Dermis blood vessel endothelial cell (primary cell): ENCODE measurements at places on chromosomes 6 and 20. TPM values are rescaled to one million over a fixed set of nuclear protein-coding genes. Genes with fewer than 3 reads are reported as not detected.

PKIB gene
- 0.19 TPM in 1 of 2 replicates, not detected in the other for total RNA-seq

HFE gene
- total RNA-seq: 2.2 and 6.2 TPM in 2 replicates

HUS1B gene
- total RNA-seq: 0.98 and 1.5 TPM in 2 replicates

VWA7 gene
- total RNA-seq: 0.05 and 0.34 TPM in 2 replicates

RIMS4 gene
- total RNA-seq: not detected in 2 replicates

ADGRF1 gene
- under 0.01 TPM in 1 of 2 replicates, not detected in the other for total RNA-seq

NUS1 gene
- 12.4 and 22.2 TPM in 2 replicates for total RNA-seq

PRR18 gene
- total RNA-seq: not detected in 2 replicates

PPP2R5D gene
- total RNA-seq: 37.3 and 45.6 TPM in 2 replicates

HLA-DOA gene
- total RNA-seq: not detected in 2 replicates

ZNF341 gene
- 1.9 and 2.4 TPM in 2 replicates for total RNA-seq

ULBP1 gene
- total RNA-seq: 0.17 and 0.23 TPM in 2 replicates

SUPT3H gene
- 5.4 and 6.5 TPM in 2 replicates for total RNA-seq

ADGRF4 gene
- total RNA-seq: under 0.01 TPM in 1 of 2 replicates, not detected in the other

ADGB gene
- not detected in 2 replicates for total RNA-seq

LINC00237 gene
- not detected in 2 replicates for total RNA-seq

FOXA2 gene
- total RNA-seq: not detected in 2 replicates

RBM24 gene
- total RNA-seq: 2.9 and 3.4 TPM in 2 replicates

MUCL3 gene
- total RNA-seq: not detected in 2 replicates

IRAK1BP1 gene
- 2.7 and 3.3 TPM in 2 replicates for total RNA-seq

LY86 gene
- not detected in 2 replicates for total RNA-seq

ACTL10 gene
- 1.9 and 2.2 TPM in 2 replicates for total RNA-seq

RFX6 gene
- not detected in 2 replicates for total RNA-seq

DLL1 gene
- 7.5 and 7.6 TPM in 2 replicates for total RNA-seq

FAM217A gene
- total RNA-seq: not detected in 2 replicates

PSORS1C1 gene
- 0.17 and 4.7 TPM in 2 replicates for total RNA-seq

SPEF1 gene
- total RNA-seq: 0.05 TPM in 1 of 2 replicates, not detected in the other

TNFRSF6B gene
- total RNA-seq: 16.8 and 22.0 TPM in 2 replicates

RNF8 gene
- total RNA-seq: 30.8 and 48.1 TPM in 2 replicates
